ENCODE measurements at places on chromosomes 7 and 10.

GRCh38 chr10:129465796-129466702, 992 bp upstream of the MGMT start:
- DNase-seq = no peak

- DNase-seq = no peak
These were observed 156.2 kb upstream of the FRMD4A start for GRCh38 chr10:14486777-14487487.

- DNase-seq = no peak
These were observed 21.9 kb downstream of the SFRP4 start for GRCh38 chr7:37894671-37895070.

DNA sequence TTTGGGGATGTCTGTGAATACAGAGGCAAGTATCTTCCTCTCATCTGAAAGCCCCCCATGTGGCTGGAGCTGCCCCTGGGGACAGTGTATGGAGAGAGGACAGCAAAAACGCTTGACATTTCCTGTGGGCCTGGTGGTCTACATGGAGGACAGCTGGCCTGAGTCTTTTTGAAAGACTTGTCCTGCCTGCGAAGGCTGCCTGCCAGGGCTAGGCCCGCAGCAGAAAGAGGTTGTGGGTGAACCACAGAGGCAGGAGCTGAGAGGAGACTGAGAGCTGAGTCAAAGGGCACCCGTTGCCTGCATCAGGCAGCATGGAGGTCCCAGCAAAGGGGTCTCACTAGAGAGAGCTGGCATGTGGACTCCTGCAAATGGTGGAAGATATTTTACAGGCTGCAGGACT, 66.4 kb downstream of the KAT6B start:
- no peak for DNase-seq

DNA sequence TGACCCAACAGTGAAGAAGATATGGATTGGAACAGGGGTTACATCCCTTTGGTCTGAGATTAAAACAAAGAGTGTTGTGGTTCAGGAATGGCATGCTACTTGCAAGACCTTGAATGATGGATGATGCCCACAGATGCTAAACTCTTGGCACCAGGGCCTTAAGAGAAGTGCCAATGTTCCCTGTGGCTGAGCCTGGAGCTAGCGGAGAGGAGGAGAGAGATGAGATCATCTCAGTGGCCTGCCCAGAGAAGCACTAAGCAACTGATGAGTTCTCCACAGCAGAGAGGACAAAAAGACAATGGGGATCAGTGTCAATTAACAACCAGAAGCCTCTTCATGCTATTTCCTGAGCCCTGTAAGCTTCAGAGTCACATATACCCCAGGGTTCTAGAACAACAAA, 97.8 kb downstream of the ELAPOR2 start:
- DNase-seq = no peak

DNA sequence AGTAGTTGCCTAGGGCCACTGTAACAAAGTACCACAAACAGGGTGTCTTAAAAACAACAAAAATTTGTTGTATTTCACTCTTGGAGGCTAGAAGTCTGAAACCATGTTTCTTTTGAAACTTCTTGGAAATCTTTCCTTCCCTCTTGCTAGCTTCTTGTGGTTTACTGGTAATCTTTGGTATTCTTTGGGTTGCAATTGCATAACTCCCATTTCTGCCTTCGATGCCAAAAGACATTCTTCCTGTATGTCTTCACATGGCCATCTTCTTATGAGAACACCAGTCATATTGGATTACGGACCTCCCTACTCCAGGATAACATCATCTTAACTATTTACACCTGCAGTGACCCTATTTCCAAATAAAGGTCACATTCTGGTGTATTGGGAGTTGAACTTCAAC, 357.4 kb downstream of the PPP1R3A start:
- no peak for DNase-seq

- DNase-seq = no peak
These were observed 92.8 kb downstream of the MCU start for GRCh38 chr10:72784551-72785351.

DNA sequence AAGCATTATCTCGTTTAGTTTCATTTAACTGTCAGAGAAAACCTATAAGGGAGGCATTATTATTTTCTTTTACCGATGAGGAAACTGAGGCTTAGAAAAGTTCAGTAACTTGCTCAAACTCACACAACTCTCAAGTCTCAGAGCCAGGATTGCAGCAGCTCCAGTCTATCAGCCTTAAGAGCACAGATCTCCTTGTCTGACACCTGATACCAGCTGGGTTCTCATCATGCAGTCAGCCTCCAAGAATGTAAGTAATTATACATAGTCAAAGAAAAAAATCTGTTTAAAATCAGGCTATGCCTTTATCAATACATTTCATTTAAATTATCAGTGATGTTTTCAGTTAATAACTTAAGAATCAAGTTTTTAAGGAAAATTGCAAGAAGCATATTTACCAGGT, 236.6 kb upstream of the TCF7L2 start:
- no peak for DNase-seq

DNA sequence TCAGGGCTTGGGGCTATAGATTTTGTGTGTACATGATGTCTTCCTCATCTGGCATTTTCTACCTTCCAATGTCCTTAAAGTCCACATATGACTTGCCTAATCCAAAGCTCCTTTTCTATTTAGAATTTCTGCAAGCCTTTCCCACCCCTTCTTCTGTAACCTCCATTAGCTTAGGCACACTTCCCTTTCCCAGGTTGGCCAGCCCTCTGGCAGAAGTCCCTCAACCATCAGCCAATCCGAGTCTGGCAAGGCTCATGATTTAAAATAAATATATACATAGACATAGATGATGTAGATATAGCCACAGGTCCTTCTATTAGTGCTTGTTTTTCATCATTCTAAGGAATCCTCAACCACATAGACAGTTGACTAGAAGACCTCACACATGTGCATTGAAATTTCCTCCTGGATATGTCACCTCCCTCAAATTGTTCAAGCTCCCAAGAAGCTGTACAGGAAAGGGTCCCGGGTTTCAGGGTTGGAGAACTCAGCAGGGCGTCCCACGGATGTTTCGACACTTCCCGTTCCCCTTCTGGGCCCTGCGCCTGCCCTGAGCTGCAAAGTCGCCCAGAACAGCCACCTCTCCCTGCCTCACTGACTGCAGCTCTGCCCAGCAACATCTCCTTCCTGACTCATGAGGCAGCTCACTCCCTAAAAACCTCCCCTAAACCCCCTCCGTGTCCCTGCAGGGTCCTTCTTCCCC, 20.4 kb upstream of the PIK3AP1 start:
- no peak for DNase-seq

GRCh38 chr7:45102785-45103712, 8.4 kb downstream of the TBRG4 start:
- DNase-seq = no peak

DNA sequence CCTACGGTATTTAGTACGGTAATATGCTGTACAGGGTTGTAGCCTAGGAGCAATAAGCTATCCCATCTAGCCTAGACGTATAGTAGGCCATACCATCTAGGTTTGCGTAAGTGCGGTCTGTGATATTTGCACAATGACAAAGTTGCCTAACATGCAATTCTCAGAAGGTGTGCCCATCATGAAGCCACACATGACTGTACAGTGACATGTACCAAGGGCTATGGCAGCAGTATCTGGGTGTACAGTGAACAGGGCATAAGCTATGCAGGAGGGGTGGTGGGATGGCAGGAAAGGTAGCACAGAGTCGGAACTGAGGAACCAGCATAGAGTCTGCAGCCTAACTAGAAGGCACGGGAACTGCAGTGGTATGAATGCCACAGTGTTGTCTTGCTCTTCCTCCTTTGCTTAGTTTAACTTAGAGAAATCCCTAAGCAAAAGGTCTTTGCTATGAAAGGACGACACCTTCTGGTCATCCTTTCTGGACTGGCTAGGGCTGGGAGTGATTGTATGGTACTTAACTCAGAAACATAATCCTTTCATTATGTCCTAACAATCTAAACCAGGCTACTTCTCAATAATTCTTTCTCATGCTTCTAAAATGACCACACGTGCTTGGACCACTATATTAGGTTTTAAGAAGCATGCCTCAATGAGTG, 93.5 kb downstream of the DYNC1I1 start:
- DNase-seq = no peak

DNA sequence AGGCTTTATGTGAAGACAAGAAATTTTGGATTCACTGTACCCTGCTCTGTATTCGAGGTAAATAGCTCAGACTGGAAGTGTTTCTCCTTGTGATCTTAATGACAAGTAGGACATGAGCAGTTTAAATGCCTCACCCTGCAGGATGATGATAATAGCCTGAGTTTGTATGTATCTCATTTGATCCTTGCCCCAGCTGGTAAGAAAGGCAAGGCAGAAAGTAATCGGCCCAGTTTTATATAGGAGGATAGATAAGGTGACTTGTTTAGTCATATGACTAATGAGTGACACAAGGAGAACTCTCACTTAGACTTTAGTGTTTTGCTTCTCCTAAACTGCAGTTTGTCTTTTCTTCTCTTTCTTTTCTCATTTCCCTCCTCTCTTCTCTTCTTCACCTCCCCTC, 372.6 kb downstream of the PHF14 start:
- DNase-seq = no peak

DNA sequence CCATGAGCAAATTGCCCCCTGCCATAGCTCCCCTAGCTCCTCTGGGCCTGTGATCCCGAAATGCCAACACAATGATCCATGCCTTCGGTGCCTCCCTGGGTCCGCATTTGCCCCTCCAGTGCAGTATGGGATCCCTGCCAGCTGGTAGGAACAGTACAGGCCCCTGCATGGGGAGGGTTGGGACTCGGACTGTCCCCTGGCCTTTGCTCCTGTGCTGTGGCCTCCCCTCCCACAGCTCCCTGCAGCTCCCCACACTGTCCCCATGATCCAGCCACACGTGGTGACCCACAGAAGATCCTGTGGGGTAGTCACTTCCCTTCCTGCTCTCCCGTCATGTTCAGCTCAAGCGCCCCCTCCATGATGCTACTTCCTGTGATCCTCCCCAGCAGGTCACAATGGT, 140.3 kb downstream of the MAPK8 start:
- no peak for DNase-seq
